ENCODE measurements at places on chromosomes 13 and 19.

DNA sequence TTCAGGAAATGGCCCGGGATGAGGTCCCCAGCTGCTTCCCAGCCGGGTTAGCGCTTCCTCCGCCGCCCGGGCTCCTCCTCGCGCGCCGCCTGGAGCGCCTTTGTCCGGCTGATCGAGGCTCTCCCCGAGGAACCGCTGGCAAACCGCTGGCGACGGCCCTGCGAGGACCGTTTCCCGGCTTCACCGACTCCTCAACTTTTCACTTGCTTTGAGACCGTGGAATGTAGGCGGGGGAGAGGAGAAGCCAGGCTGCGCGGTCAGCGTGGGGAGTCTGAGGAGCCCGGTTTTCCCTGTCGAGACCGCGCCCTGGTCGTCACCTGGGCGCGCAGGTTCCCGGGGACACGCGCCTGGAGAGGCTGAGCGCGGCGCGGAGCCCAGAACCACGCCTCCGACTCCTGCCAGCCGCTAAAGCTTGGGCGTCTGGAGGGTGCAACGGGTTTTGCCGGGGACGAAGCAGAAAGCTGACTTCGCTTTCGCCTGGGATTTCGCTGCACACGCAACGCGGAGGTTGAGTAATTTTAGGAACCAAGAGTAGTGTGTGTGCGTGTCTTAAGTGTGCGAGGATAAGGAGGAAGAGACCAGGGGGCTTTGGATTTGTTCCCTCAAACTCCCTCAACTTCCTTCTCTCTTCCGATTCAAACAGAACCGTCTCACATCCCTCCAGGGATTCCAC is 7.3 kb upstream of the DGKH start:
- peak; percentile 73 for DNase-seq

- DNase-seq = no peak
Measured at GRCh38 chr13:97659602-97660001, 225.6 kb downstream of the RAP2A start.

GRCh38 chr19:17021793-17022590 is 4.6 kb downstream of the CPAMD8 start:
- peak; percentile 71 for DNase-seq

DNA sequence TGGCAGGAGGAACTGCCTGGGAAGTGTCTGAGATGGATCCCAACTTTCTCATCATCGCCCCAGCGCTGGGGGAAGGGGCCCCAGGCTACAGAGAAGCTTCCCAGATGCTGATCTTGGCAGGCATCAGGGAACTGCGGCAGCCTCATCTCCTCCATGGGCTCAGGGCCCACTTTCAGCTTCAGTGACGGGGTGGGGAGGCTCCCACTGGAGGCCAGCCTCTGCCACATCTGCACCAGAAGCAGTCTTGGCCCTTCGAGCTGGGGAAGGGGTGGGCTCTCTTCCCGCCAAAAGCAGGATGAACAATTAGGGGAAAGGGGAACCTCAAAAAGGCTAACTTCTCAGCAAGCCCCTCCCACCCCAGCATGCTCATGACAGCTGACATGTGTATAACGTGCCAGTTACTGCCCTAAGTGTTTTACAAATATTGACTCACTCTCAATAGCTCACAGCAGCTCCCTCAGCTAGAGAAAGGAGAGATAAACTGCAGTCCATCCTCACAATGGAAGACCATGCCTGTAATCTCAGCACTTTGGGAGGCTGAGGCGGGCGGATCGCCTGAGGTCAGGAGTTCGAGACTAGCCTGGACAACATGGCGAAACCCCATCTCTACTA is 7.1 kb upstream of the S1PR2 start:
- DNase-seq = no peak

DNA sequence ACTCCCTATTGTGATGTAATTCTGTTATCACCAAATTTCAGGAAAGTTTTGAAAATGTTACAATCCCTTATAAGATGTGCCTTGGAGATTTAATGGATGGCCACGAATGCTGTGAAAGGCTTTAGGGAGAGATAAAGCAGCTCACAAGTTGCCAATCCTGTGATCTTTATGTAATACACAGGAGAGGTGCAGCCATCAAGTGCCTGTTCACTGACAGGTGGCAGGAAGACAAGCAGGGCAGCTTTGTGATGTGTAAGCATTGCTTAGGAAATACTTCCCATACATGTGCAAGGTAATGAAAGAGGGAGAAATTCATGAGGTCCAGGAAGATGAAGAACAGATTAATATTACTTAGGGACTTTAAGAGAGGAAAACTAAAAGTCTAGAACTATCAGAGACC is 628.8 kb downstream of the SLITRK6 start:
- no peak for DNase-seq

- DNase-seq = no peak
Measured at GRCh38 chr13:46884531-46884930, 12.3 kb downstream of the HTR2A start.

GRCh38 chr13:109208522-109208921 is 577.9 kb downstream of the IRS2 start:
- DNase-seq = no peak

GRCh38 chr19:13016628-13017305 is 21.5 kb downstream of the NFIX start:
- DNase-seq = no peak

DNA sequence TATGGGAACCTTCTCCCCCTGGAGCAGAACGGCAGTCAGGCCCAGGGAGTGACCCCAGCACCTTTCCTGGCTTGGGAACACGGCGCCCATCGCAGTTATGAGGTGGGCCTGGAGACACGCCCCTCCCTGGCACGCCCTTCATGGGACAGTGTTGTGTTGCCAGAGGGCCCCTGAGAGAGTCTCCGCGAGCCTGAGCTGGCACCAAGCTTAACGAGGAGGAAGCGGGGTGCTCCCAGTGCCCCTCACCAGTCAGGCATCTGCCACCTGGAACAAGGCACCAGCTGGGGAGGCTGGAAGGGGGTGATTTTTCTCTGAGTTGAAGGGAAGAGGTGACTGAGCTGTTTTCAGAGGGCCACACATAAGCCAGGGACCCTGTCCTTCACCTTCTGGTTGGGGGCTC is 180.6 kb downstream of the KDM4B start:
- no peak for DNase-seq

- no peak for DNase-seq
Measured at GRCh38 chr13:52701728-52702465, 37.7 kb downstream of the CNMD start.

GRCh38 chr13:98944336-98944735 is 33.5 kb downstream of the DOCK9 start:
- no peak for DNase-seq

DNA sequence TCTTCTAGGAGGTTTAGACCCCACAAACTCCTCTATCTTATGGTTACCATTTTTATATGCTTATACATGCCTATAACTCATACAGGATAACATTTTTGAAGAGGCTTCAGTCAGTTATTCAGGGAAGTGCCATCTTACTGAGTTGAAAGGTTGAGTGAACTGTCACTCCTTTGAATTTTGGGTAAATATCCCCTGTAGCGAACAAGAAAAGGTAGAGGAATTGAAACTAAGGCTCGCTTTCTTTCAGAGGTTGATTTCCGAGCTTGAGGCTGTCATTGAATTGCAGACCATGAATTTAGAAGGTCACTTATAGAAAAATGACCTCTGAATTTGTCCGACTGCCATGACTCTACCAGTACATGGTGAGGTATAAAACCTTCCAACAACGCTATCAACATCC is 35.1 kb downstream of the MICU2 start:
- DNase-seq = no peak

GRCh38 chr19:11125994-11126685 is 29.4 kb downstream of the SPC24 start:
- DNase-seq = peak; percentile 87

DNA sequence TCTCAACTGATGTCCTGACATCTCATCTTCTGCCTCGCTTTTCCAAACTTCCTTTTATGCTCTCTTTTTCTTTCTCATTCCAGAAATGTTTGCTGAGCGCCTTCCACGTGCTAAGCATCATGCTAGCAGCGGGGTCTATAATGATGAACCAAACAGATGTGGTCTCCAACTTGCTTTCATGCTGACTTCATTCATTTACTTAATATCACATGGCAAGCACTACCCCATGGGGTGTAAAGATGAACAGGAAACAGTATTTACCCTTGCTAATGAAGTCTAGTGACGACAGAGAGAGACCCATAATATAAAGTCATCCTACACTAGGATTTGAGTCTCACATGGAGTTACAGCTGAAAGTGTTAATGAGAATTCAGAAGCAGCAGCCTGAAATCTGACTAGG is 21.6 kb upstream of the URAD start:
- no peak for DNase-seq

DNA sequence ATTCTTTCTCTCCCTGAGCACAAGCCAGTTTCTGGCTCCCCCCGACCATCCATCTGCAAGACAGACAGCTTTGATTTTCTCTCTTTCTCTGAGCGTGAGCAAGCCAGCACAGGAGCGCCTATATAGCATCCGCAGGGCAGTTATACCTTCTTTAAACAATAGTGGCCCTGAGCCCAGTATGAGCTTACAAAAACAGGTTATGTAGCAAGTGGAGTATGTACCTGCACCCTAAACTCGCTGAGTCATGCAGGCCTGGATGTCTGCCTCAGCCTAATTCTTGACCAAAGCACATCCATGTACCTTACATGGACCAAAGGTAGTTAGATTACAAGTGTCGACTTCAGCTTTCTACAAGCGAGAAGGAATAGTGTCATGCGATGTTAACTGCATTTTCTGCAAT is 61.7 kb downstream of the RAP2A start:
- DNase-seq = peak; percentile 71

DNA sequence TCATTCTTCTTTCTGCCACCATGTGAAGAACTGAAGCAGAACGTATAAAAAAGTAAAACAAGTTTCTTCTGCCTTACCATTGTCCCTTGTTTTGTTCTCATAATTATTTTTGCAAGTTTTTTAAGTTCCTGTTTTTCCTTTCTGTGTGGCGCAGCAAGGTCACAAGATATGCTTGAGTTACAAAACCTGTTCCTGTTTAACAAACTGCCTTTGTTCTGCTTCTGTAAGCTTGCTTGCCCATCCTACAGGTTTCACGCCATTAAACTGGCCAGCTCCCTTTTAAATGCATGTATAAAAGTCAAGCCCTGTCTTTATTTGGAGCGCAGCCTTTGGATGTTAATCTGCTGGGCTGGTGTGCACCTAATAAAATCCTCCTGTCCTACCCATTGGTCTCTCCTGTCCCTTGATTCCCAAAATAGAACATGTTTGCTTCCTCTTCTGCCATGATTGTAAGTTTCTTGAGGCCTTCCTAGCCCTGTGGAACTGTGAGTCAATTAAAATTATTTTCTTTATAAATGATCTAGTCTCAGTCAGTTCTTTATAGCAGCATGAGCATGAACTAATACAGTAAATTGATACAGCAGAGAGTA is 1115.4 kb downstream of the SLITRK1 start:
- no peak for DNase-seq

GRCh38 chr19:17333611-17334413 is 843 bp downstream of the ANO8 start:
- no peak for DNase-seq

- DNase-seq = no peak
Measured at GRCh38 chr13:111095031-111095840, 19.9 kb upstream of the ARHGEF7 start.

DNA sequence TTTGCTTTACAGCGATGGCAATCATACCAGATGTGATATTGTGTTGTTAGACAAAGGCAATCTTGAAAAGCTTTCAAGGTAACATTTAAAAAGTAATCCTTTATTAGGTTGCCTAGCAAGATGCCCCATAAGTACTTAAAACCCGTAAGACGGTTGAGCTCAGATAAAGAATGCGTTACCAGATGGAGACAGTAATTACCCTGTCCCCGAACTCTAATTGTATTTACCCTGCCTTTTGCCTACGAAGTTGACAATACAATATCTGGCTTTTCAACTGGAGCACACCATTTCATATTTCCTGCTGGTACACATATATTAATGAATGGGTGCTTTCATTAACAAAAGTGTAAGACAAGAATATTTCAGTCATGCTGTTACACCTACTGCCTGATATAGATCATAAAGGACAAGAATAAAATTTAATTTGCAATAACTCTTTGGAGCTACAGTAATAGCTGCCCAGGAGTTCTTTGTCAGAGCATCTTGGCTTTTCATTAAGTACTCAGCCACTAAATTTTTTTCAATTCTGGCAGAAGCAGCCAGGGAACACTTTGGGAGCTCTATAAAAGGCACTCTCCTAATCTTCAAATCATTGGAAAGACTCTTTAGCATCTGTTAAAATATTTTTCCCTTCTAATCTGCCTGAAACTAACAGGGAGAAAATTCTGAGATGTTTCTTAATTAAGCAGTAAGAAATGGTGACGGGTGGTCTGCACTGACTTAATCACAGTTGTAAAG is 63.8 kb downstream of the DCT start:
- no peak for DNase-seq

- DNase-seq = no peak
Measured at GRCh38 chr13:99289271-99289670, 17.9 kb downstream of the GPR183 start.

- no peak for DNase-seq
Measured at GRCh38 chr19:16027528-16027927, 48.8 kb upstream of the TPM4 start.

GRCh38 chr19:3573162-3573857 is 566 bp downstream of the HMG20B start:
- peak; percentile 68 for DNase-seq

DNA sequence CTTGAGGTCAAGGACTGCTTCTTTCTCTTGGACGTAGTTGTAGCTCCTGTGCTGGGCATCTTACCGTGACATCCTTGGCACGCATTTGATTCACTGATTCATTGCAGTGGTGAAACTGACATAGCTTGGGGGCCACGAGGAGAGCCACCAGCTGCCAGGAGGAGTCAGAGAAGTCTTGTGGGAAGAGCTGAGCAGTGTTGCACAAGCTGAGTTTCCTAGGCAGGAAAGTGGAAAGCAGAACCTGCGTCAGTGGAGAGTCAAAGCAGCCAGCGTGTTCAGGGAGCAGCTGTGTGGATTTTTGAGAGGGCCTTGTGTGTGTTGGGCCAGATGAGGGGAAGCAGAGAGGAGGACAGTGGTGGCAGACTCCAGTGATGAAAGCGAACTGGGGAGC is 5.3 kb upstream of the GPR183 start:
- DNase-seq = no peak

DNA sequence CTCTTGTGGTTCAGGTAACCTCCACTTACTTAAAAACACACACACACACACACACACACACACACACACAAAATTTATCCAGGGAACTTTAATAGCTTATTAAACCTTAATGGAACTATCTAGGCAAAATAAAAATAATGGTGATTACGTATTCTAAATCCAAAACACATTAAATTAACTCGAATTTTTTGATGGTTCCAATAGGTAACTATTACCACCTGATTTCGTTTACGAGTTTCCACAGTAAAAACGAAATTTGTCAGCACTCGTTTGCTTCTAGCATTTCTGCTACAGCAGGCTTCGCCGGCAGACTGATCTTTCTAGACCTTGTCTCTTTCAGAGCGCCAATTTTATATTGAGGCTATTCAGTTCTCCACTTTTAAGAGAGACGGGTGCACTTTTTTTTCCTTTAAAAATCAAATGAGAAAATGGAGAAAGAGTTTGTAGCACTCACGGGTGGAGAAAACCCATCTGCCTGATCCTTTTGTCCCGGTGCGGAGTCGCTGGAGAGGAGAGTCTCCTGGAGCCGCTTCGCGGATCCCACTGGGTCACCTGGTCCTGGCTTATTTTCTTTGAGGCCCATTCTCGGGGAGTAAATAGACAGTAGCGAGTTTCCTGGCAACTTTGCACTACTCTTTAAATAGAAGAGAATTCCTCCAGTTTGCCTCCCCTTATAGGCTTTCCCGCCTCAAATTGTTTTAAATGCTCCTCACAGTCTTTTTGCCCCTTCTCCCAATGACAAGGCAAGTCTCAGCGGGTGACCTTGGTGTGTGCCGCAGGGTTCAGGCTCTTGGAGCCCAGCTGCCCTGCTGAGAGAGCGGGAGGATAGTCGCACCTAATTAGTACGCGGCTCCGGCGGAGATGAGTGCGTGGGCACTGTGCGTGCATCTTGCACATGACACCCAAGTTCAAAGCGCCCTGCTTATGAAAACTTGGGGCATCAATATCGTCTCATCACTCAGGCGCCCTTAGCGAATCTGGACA is 117.0 kb downstream of the KCNRG start:
- DNase-seq = no peak

All from islet precursor cell (in vitro differentiated cells).